ENCODE measurements at places on chromosomes 2 and 18.
A peak's percentile ranks its signal among the peaks of the same experiment; 100 is the strongest.

DNA sequence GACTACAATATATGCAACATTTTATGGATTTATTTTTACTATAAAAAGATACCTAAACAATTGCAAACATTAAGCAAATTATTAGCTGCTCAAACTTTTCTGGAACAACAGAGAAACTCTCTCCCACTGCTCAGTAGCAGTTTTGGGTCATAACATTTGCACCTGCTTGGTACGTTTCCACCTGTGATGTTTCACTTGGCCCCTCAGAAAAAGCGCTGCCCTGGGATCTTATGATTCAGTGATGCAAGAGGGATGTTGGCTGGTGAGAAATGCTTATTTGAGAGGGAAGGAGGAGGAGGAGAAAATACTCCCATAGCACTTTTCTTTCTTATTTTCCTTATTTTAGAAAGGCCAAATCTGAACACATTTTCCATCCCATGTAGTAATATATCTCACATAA is 9.2 kb downstream of the IRS1 start:
- no peak for DNase-seq

DNA sequence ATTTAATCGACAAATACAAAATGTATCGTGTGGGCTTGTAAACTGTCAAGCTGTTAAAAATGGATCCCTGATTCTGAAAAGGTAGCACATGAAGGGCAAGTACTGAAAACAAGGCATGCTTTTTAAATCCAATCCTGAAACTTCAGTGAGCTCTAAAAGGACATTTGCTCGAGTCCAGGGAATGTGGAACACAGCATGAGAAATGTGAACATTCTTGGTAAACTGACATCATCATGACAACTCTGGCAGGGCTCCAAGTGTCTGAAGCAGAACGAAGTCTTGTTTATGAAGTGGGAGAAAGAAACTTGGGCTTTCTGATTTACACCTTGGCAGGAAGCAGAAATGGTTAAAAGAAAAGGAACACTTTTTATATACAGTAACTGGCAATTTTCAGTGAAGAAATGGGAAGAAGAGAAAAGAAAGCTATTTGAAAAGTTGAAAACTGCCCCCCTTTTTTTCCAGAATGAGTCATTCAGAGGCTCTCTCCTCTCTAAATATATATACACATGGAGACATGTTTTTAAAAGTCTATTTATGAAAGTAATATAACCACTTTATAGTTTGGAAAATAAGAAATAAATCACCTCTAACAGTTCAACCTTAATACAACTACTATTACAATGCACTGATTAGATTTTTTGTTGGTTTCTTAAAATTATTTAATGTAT is 120.8 kb downstream of the GAREM1 start:
- peak; percentile 71 for DNase-seq

DNA sequence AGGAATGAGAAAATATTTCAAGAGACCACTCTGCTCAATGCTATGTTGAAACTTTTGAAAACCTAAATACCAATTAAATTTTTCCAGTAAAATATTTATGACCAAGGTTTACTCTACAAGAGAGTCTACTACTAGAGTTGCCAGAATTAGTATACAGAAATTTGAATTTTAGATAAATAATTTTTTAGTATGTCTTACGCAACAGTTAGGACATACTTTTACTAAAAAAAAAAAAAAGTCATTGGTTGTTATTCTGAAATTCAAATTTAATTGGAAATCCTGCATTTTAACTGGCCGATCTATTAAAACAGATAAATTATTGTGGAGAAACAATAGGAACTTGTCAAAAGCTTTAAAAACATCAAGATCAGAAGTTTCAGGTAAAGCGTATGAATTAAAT is 49.1 kb upstream of the TMEM200C start:
- DNase-seq = no peak

DNA sequence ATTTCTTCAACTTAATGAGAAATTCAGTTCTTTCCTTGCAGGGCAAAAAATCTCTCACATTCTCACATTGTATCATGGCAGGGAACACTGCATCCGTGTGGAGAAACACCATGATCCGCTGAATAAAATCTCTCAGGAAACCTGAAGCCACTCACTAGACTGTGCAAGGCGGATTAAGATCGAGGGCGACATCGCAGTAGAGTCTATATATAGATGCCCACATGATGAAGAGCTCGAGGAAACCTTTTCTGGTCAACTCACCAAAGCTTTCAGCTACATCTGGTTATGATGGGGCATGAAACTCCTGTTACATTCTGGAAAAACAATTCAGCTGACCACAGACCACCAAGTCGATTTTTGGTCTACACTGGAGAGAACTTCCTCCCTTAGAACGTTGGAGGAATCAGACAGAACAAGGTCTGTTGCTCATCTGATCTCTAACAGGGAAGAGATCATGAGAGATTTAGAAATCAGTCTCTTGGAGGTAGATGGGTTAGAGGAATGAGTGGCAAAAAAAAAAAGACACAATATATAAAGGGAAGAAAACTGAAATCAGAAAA is 162.9 kb upstream of the ZNF516 start:
- no peak for DNase-seq

GRCh38 chr2:101300164-101300563 is 8.3 kb downstream of the RNF149 start:
- no peak for DNase-seq

GRCh38 chr18:55763805-55764204 is 175.8 kb upstream of the TCF4 start:
- DNase-seq = no peak

GRCh38 chr2:48266698-48267097 is 263.3 kb upstream of the STON1 start:
- DNase-seq = no peak

- no peak for DNase-seq
These were observed 74.3 kb downstream of the IRS1 start for GRCh38 chr2:226725126-226725860.

- DNase-seq = no peak
These were observed 50.8 kb downstream of the KCNIP3 start for GRCh38 chr2:95347681-95348608.

DNA sequence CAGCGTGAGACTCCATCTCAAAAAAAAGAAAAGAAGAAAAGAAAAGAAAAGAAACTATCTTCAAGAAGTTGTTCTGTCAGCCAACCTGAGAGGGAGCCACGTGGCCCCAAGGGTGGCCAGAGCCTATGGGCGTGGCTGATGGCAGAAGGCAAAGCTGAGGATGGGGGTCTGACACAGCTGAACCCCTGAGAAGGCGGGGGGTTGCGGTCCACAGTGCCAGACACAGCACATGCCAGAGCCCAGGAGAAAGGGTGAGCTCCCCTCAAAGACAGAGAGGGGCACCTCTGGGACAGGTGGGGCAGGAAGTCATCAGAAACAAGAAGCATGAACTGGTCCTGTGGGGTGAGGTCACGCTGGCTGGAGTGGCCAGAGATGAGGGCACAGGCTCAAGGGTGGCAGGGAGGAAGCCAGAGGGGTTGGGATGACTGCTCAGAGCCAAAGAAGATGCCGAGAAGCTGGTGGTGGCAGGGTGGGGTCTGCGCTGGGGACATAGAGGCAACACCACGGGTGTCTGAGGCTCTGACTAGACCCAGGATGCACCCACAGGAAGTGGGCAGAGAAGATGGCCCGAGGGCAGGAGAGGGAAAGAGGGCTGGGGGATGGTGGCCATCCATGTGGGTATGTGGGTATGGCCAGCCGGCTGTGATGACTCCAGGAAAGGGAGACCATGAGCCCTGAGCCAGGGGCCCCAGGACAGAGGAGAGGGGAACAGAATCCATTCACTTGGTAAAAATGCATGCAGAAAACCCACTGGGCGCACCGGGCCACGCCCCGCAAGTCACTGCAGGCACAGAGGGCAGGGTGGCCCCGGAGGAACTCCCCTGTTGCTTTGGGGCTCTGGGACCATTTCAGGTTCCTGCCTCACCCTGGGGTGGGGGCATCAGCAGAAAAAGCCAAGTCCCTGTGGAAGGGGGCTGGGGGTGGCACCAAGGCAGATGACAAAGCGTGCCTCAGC is 8.4 kb downstream of the KIF1A start:
- no peak for DNase-seq

DNA sequence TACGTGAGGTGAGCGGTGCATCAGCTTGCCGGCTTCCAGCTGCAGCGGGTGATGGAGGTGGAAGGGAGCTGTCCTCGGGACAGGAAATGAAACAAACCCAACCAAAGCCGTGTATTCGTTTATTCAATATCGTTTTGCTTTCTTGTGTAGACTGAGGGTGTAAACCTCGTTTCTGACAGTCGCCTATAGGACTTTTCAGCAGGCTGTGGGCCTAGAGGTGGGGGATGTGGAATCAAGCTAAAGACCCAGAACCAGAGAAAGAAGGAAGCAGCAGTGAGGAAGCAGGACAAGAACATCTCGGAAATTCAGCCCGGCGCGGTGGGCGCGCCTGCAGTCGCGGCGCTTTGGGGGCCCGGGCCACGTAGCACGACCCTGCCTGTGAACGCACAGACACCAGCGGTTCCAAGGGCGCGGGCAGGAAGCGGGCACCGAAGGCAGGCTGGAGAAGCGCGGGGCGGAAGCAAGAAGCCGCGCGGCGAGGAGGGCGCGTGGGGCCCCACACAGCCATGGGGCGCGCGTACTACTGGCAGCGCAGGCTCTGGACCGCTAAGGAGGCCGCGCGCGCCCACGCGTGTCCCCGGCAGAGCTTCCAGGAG is 755 bp upstream of the ATP9B start:
- no peak for DNase-seq

DNA sequence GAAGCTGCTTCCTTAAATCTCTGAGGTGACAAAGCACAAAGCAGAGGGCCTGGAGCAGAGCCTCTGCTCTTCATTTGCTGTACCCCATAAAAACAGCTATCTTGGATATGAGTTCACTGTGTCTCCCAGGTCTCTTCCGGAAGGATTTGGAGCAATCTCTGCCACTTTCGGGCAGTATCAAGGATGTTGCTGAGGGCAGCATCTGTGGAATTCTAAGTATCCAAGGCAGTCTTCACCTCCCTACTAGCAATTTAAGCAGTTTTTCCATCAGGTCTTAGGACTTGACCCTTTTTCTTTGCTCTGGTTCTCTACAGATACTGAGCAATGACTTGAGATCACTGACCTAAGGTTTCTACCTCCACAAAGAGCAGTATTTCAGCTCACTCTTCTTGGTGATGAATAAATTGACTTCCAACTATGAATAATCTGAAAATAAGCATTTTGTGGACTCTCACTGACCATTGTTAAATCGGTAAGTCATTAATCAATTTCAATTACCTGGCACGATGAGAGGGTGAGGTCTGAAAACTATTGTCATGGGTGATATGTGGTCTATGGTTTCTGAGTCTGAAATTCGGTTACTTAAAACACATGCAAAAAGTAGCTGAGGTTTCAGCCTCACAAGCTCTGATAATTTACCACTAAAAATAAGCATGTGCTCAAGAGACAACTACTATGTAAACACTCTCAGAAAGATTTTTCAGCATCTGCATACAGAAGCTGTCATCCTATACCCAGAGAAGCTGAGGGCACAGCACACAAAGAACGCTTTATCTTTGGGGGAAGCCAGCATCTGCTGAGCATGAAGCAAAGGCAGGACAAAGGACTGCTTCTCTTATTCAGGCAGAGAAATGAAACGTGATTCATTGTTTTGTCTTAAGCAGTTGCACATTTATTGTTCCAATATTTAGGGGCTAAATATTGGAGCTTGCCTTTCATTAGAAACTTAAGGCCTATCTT is 32.1 kb upstream of the SPATS2L start:
- no peak for DNase-seq

DNA sequence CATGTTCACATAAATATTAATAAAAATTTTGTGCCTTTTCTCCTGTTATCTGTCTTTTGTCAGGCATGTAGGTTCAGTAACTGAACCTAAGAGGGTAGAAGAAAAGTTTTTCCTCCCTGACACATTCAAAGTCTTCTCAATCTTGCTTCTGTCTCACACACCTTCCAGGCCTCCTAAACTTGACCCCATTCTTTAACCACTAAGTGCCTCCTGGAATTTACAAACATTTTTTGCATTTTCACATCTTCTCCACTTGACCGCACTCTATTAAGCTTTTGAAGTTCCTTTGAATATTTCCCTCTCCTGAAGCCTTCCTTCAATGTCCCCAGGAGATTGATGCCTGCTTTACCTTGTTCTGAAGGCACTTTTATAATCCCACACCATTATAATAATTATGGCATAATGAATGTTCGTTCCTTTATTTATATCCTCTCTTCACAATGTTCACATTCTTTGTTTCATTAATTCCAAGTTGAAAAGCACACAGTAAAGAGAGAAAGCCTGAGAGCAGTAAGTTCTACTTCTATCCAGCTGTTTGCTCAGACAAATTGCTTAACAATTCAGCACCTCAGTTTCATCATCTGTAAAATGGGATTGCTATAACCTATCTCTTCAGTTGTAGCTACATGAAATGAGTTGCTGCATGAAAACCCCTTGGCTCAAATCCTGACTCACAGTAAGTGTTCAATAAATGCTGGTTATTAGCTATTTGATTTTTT is 184.8 kb upstream of the KLHL29 start:
- DNase-seq = no peak

DNA sequence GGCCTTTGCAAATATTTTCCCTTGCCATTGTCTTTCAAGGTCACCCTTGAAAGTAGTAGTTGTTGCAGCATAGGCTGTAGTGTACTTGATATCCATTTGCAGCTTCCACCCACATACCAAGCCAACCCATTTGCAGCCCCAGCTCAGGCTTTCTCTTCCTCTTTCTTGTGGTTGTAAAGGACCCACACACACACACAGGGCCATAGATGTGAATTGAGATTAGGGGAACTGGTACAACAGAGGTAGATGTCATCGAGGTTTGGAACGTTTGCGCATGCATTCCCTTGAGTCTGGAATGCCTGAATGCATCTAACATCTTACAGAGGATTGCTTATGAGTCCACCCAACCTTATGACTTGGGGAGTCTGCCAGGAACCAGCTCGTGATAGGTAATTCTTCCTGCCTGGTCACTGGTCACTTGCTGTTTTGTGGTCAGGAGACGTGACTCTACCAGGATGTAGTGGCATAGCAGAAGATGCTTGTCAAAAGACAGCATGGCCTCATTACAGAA is 91.9 kb downstream of the MRPS9 start:
- DNase-seq = no peak

DNA sequence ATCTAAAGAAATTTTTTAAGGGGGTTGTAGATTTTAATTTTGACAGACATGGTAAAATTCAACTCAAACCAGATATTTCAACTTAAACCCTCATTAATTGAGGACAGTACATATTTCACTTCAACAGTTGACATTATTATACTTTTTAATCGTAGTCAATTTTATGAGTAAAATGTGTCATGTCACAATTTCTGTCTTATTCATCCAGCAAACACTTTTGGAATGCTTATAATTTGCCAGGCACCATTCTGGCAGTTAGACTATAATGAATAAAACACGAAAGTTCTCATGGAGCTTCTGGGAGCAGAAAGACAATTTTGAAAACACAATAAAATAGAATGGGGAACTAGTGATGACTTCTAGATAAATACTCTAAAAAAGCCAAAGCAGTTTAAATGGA is 1094.8 kb downstream of the SUCLG1 start:
- no peak for DNase-seq

DNA sequence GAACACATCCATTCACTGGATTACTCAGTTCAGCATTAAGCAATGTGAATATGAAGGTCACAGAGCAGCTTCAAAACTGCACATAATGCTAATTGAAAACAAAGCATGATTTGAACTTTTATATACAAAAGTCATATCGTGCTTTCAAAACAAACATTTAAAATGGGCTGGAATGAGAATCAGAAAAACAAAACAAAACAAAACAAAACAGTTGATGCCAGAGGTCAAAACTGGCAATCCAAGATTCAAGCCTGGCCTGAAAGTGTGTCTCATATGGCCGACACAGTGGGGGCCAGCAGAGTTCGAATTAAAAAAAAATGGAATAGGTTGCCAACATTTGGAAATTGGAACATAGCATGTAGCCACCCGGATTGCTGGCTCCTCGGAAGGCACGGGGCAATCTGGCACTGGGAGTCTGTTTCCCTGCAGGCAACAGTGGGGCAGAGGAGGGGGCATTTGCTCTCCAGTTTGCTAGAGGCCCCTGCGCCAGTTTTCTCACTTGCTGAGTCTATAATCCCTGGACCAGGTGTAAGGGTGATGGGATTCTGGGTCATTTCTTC is 294.4 kb downstream of the ZNF521 start:
- no peak for DNase-seq

Data from epithelial cell of prostate (primary cell).